ENCODE measurements at places on chromosomes 13 and 19.

DNA sequence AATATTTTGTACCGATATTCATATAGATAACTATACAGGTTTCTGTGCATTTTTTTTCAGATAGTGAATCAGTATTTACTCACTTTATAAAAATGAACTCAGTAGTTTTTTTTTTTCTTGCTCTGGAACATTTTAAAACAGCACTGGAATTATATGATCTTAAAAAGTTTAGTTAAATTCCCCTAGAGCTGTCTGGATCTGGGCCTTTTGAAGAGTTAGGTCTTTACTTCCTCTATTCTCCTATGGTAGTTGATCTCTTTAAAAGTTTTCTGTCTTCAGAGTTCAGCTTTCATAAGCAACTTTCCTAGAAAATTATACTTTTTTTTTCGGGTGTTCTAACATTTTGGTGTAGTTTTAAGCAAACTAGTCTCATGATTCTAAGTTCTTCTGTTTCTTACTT lies 21.8 kb upstream of the RBM26 start:
- DNase-seq, result no peak

- DNase-seq, result no peak
These were observed 58.3 kb upstream of the TDRD3 start for GRCh38 chr13:60338754-60339153.

DNA sequence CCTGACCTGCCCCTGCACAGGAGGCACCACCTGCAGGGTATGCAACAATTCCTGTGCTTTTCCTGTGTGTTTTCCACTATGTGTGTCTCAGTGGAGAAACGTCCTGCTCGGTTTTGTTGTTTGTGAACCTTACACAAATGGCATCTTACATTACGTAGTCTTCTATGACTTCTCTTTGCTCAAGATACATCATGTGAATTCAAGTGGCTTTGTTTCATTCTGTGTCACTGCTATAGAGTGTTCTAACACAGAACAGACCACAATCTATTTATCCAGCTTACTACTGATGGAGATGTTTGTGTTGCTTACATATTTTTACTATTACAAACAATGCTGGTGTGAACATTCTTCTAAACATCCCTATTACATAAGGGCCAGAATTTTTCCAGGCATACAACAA lies 97.7 kb downstream of the ANKRD10 start:
- DNase-seq, result no peak

DNA sequence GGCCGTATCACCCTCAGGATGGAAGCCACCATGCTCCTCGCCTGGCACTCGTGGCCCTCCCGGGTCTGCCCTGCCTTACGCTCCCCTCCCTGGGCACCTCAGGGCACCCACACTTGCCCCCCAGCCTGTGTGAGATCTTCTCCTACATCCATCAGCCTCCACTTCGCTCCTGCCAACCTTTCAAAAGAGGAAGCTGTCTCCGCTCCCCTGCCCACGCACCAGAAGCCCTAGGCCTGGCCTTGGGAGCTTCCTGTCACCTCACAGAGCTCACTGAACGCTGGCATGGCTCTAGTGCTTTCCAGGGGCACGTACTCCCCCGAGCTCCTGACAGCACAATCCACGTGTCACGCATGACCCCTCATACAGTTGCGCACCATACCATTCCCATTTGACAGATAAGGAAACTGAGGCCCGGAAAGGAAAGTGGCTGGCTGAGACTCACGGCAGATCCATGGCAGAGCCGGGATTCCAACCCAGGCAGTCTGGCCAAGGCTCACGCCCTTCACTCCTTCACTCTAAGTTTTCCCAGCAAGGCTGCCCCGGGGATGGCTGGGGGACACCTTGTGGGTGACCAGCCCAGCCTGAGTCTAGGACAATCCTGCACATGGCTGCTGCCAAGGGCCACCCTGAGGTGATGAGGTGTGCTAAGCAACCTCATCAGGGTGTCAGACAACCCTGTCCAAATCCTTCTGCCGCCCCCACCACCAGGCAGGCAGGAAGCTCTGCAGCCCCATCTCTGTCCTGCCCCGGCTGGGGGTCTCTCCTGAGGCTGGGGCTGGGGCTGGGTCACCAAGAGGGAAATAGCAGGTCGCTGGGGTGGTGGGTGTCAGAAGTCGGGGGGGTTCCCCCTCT lies 19.3 kb downstream of the PPP1R12C start:
- no peak for DNase-seq

- no peak for DNase-seq
These were observed 41.5 kb downstream of the WDFY2 start for GRCh38 chr13:51625555-51626345.

Measured in activated B cell treated with CpG ODN at 0.5 μM for 24 hours (primary cell).